Effector CD4-positive, alpha-beta T cell (primary cell): ENCODE measurements at places on chromosomes 11 and 22.

GRCh38 chr11:729492-730074 is 17.7 kb upstream of the TALDO1 start:
- no peak for DNase-seq

DNA sequence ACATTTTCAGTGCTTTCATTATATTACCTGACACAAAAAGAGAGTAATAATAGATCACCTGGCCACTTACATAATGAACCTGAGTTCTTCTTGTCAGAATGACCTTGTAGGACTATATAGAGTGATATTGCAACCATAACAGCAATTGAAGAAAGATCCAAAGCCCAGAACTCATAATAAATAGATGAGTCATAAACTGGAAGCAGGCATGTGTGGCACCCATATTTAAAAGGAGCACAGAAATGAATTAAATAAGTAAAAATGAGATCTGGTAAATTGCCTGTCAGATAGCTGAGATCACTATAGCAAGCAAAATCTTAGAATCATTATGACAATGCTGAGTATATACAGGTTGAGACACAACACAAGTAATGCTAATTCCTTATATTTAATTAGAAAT is 331.8 kb downstream of the AASDHPPT start:
- no peak for DNase-seq

DNA sequence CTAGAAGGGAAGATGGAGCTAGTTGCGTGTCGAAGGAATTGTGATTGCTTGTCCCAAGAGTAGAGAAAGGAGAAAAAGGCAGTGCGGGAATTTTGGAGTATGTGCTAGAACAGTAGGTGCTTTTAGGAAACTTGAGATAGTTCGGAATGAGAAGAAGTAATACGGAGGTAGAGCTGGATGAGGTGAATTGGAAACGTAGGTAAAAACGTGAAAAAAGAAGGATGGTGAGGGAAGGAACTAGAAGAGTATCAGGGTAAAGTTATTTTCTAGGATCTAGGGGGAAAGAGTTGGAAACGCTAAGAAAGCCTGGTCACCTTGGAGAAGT is 1.4 kb downstream of the CEP57 start:
- no peak for DNase-seq

DNA sequence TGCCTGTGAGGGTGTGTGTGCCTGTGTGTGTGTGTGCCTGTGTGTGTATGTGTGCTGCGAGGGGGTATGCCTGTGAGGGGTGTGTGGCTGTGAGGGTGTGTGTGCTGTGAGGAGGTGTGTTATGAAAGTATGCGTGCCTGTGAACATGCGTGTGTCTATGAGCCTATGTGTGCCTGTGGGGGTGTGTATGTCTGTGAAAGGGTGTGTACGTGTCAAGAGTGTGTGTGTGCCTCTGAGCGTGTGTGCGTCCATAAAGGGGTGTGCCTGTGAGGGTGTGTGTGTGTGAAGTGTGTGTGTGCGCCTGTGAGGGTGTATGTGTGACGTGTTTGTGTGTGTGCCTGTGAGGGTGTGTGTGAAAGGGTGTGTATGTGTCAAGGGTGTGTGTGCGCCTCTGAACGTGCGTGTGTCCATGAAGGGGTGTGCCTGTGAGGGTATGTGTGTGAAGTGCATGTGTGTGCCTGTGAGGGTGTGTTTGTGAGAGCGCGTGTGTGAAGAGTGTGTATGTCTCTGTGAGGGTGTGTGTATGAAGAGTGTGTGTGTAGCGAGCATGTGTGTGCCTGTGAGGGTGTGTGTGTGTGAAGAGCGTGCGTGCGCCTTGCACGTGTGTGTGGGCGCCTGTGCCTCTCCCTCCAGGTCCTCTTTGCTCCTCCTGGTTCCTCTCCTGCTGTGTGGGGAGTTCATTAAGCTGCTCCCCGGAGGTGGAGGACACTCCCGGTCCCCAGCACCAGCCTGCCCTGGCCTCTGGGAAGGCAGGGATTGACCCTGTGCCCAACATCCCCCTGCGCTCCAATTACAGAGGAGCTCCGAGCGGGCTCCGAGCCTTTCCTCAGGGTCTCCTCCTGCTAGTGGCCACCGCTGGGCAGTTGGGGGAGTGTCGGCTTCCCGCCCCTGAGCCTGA is 53.3 kb downstream of the CACNA1I start:
- no peak for DNase-seq

GRCh38 chr11:42631220-42631843 is 680.5 kb upstream of the API5 start:
- no peak for DNase-seq

GRCh38 chr11:66421492-66422205 is 814 bp downstream of the NPAS4 start:
- DNase-seq = peak; percentile 86

GRCh38 chr22:34814260-34815025 is 251.5 kb upstream of the ISX start:
- no peak for DNase-seq

DNA sequence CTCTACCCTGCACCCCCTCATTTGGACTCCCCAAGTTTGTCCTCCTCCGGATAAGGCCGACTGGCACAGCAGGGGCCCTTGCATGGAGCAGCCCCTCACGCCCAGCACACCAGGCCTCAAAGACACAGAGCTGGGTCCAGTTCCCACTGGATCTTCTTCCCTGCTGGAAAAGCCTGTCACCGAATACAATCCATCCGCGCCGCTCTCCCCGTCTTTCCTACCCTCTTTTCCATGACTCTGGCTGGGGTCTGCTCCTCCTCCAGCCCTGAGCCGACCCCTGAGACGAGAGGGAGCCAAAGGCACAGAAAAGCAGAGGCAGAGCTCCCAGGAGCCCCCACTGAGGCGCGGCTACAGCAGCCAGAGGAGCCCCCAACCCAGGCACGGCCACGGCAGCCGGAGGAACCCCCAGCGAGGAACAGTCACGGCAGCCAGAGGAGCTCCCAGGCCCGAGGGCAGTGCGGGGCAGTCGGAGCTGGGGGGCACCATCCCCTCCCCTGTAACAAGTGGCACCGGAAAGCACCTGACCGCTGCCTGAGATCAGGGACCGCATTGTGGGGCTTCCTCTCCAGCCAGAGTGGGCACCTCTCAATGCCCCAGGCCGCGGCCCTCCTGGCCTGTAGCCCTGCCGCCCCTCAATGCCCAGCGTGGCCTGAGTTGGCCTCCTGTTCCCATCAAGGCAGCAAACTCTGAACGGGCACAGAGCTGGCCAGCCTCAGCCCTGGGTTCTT is 12.0 kb downstream of the ALG12 start:
- DNase-seq = no peak

- no peak for DNase-seq
Measured at GRCh38 chr11:103987629-103988594, 48.5 kb upstream of the DDI1 start.

DNA sequence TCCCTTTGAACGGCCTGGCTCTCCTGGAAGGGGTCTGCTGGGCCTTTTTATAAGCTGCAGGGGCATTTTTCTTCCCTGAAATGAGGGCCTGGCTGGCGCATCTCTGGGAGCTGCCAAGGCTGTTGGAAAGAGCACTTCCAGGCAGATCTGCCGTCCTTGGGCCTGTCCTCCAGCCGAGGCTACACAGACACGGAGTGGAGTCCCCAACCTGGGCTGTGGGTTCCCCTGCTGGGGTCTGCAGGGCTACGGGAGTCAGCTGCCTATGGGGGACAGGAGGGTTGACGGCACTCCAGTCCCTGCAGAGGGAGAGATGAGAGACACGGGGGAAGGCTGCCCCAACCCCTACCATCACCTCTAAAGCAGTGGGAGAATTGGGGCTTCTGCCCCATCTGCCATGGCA is 606.6 kb downstream of the TBC1D22A start:
- no peak for DNase-seq

GRCh38 chr11:2776351-2777061 is 76.7 kb upstream of the KCNQ1OT1 start:
- no peak for DNase-seq

DNA sequence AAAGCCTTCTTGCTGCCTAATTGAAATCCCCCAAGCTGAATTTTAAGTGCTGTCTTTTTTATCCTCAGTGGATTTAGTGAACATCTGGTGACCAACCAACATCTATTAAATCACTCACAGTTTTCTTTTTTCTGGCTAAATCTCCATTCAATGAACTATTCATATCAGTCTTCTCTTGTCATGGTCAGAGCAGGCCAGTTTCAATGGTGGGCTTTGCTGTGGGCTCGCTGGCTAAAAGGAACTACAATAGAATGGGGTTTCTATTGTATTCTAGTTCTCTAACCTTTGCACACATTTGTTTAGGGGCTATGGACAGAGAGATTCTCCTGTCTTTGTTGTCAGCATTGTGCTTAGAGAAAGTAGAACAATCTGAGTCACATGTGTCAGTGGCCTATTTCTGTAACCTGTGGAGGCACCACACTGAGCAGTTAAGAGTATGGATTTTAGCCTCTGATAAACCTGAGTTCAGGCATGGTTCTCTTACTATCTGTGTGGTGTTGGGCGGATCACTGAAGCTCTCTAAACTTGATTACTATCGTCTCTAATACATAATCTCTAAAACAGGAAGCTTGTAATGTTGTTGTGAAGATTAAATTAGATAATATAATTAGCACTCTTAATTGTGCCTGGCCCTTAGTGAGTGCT is 94.2 kb upstream of the CADM1 start:
- no peak for DNase-seq

- no peak for DNase-seq
Measured at GRCh38 chr11:46281371-46281831, 3.9 kb downstream of the CREB3L1 start.

DNA sequence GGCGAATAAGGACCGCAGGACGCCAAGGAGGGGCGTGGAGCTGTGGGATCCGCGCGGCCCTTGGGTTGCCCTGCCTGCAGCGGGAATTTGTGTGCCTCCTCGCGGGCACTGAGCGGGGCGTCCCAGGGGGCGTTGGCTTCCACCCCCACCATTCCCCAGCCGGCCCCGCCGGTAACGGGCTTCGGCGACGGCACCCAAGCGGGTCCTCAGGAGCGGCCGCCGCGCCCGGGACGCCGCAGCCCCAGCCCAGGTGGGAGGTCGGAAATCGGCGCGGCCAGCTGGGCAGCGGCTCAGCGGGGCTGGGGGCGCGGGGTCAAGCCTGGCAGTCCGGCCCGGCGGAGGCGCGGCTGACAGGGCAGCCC is 320 bp downstream of the CLTCL1 start:
- DNase-seq = peak; percentile 10

DNA sequence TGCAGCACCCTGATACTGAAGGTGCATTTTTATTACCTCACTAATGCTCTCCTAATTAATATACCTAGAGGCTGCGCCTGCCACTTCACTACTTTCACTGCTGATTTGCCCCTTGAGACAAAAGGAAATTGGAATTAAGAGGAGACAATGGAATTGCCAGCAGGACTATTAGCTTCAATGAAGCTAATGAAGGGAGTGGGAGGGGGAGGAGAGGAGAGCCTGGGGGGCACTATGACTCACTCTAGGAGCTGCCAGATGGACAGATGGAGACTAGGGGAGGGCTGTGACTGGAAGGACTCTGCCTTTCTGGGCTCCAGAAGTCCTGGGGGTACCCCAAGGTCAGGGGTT is 102.8 kb upstream of the DRD2 start:
- no peak for DNase-seq

- DNase-seq = no peak
Measured at GRCh38 chr22:40499209-40499623, 128.8 kb downstream of the SGSM3 start.

DNA sequence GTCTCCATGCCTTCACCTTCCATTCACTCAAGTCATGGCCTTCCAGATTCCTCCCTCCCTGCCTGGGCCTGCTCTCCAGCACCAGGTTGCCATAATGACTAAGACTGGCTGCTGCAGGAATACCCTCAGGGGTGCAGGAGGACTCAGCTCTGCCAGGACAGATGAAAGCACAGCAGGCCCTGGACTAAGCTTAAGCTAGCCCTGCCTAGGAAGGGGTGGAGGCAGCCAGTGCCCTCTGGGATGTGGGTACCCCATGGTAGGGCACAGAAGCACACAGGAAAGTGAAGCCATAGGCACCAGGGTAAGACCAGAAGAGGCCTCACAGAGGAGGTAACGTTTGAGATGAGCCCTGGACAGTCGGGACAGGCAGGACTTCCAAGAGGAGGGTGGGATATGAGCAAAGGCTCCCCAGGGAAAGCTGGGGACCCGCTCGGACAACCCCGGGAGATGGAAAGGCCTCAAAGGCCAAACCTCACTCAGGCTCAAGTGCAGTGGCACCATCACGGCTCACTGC is 3.0 kb upstream of the RIN1 start:
- DNase-seq = no peak

DNA sequence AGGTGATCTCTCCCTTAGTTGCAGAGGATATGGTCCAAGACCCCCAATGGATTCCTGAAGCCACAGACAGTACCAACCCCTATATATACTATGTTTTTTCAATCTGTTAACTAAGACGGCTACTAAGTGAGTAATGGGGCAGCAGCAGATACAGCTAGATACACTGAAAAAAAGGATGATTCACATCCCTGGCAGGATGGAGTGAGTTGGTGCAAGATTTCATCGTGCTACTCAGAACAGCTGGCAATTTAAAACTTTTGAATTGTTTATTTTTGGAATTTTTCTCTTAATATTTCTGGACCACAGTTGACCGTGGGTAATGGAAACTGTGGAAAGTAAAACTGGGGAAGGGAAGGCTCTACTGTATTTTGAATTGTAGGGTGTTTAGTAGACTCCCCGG is 17.0 kb upstream of the TMEM218 start:
- DNase-seq = no peak

DNA sequence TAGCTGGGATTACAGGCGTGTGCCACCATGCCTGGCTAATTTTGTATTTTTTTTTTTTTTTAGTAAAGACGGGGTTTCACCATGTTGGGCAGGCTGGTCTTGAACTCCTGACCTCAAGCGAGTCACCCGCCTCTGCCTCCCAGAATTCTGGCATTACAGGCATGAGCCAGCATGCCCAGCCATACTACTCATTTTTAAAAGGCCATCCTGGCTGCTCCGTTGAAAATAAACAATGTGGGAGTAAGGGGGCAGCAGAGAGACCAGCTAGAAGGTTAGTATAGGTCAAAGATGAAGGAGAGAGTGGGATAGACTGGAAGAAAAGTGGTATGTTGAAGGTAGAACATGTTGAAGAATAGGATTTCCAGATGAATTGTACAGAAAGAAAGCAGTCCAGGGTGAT is 17.6 kb upstream of the LIN7C start:
- no peak for DNase-seq

DNA sequence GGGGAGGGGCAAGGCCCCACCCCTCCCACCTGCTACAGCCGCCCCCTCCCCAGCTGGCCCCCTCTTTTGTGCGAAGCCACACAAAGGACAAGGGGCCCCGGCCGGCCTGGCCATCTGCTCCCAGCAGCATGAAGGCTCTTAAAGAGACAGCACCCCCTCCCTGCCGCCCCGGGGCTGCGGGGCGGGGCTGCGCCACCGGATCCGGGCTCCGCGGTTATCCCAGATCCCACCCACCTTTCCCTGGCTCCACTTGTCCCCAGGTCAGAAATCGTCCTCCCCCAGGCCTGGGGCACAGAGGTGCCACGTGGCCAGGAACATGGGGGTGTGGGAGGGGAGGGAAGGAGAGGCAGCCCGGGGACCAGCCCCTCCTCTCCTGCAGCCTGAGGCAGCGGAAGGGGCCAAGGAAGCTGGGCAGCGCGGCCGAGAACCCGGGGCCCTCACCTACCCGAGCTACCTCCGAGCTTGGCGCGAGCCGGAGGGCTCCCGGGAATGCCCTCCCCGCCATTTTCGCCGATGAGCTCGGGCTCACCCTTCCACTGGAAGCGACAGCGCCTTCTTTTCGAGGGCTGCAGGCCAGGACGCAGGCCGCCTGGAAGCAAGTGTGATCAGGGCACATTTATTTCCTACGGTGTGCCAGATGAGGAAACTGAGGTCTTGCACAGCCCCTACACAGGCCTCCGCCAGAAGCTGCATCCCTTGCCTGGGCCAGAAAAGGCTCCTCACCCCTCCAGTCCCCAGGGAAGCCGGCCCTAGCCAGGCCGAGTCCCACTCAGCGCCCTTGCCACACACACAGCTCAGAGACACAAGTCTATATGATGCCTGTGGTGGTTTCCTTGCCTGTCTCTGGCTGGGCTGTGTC is 2.5 kb upstream of the RCOR2 start:
- no peak for DNase-seq
